ENCODE measurements at places on chromosomes 7 and 10. TPM values are rescaled to one million over a fixed set of nuclear protein-coding genes. Genes with fewer than 3 reads are reported as not detected.

GRCh38 chr10:108850138-108850854 lies 1073.0 kb downstream of the XPNPEP1 start:
- H3K36me3 ChIP-seq, result no peaks in the 10 kb centered on the region
- DNase-seq, result no peak
- H3K27me3 ChIP-seq, result no peaks in the 10 kb centered on the region
- no peaks in the 10 kb centered on the region for H3K4me1 ChIP-seq

- no peak overlapping the region for H3K4me3 ChIP-seq
- no peaks in the 10 kb centered on the region for H3K27me3 ChIP-seq
- no peaks in the 10 kb centered on the region for H3K4me1 ChIP-seq
- no peak for DNase-seq
Measured at GRCh38 chr10:1216574-1217236, 160.5 kb downstream of the WDR37 start.

- H3K27me3 ChIP-seq, result no peaks in the 10 kb centered on the region
- no peak for DNase-seq
- H3K36me3 ChIP-seq, result peaks cover 30% of the 10 kb centered on the region
- no peak overlapping the region for H3K4me3 ChIP-seq
- H3K27ac ChIP-seq, result no peak overlapping the region
- H3K4me1 ChIP-seq, result no peaks in the 10 kb centered on the region
Measured at GRCh38 chr7:92075455-92076158, 58.7 kb downstream of the CYP51A1 start.

The BRAT1 gene
- total RNA-seq, result 50.0 TPM

The BHLHA15 gene
- total RNA-seq, result 3.3 TPM

The FFAR4 gene
- total RNA-seq, result 0.07 TPM

All from WTC11 (cell line).